Fibroblast of skin of abdomen (primary cell): ENCODE measurements at places on chromosomes 11 and 22.
A peak's percentile ranks its signal among the peaks of the same experiment; 100 is the strongest.

DNA sequence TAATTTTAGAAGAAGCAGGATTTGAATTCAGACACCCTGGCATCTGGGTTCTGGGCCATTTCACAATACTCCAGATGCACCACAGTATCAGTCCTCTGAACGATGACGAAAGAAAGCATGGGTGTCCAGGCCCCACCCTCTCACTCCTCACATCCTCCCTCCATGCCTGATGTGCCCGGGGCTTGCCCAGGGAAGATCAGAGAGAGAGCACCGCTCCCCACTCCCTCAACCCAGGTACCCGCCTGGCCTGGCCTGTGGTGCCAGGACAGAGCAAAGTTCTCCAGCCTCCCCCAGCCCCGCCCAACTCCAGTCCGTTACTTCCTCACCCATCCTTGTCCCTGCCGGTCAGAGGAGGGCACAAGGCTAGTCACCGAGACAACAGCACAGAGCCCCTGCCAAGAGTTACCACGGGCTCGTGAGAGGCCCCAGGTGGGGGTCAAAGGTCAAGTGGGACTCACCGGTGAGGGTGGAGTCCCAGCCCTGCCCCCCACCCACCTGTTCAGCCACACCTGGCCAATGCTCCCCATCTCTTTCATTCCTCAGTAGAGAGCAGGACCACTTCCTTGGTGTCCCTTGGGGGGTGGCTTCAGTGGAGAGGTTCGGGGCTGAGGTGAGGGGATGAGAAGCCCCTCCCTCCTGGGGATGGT, 8.1 kb downstream of the BCL9L start:
- DNase-seq: peak; percentile 78

- peak; percentile 13 for DNase-seq
Observed at GRCh38 chr11:111762981-111763643, 3.1 kb downstream of the PPP2R1B start.

- no peak for DNase-seq
Observed at GRCh38 chr11:11798586-11799438, 43.0 kb upstream of the USP47 start.

DNA sequence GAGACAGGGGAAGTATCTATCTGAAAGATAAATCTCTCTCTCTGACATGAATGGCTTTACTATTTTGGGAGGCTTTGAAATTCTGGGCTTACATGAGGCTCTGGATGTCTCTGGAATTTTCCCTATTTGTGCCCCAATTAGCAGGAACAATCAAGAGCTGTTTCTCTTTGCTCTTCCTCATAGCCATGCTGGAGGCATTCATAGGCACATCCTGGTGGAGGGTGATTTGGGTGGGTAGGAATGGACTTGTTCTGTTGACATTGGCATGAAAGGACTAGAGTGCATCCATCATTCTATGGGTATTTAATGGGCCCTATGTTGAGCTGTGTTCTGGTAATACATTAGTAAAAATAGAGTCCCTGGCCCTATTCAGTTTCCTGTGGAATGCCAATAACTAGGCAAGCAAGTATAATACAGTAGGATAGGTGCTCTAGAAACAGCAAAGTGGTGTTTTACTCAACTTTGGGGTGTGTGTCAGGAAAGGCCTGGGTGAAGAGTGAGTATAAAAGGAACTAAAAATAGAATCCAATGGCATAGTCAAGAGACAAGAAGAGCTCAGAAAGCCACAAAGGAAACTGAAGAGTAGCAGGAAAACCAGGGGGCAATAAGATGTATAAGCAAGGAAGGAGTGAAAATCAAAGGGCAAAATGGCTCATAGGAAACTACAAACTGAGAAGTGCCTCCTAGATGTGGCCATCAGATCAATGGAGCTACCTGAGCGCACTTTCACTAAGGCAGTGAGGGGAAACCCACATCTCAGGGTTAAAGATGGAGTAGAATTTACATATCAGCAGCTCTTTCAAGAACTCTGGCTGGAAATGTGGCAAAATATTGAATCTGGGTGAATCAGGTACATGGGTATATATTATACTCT, 45.0 kb downstream of the CWC15 start:
- DNase-seq: no peak

DNA sequence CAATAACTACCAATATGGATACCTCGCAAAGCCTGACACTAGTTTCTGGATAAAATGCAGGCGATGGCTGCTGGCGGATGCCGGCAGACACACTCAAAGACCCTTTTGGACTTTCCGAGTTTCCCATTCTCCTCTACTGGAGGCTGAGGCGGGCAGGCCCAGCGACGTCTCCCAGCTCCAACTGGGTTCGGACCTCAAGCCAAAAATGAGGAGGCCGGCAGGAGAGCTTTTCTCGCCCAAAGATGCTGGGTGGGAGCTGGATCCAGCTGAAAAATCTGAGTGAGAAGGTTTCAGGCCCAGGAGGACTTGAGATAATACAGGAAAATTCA, 428 bp upstream of the FEZ1 start:
- no peak for DNase-seq

DNA sequence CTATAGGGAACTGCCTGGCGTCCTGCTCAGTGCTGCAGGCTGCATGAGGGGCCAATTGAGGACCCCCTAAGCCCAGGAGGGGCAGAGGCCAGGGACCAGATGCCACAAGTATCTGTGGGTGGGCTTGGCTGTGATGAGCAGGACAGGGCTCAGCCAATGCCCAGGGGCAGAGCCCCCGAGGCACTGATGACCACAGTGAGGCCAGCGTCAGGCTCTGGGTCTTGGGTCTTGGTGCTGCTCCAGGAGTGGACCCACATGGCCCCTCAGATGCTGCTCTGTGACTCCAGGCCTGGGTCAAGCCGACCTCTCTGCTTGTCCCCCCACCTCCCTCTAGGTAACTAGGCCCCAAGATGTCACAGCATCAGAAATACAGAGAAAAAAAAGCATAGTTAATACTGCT, 50.6 kb downstream of the RTN4R start:
- no peak for DNase-seq

- no peak for DNase-seq
Observed at GRCh38 chr11:1924181-1924580, 4.7 kb downstream of the TNNT3 start.

DNA sequence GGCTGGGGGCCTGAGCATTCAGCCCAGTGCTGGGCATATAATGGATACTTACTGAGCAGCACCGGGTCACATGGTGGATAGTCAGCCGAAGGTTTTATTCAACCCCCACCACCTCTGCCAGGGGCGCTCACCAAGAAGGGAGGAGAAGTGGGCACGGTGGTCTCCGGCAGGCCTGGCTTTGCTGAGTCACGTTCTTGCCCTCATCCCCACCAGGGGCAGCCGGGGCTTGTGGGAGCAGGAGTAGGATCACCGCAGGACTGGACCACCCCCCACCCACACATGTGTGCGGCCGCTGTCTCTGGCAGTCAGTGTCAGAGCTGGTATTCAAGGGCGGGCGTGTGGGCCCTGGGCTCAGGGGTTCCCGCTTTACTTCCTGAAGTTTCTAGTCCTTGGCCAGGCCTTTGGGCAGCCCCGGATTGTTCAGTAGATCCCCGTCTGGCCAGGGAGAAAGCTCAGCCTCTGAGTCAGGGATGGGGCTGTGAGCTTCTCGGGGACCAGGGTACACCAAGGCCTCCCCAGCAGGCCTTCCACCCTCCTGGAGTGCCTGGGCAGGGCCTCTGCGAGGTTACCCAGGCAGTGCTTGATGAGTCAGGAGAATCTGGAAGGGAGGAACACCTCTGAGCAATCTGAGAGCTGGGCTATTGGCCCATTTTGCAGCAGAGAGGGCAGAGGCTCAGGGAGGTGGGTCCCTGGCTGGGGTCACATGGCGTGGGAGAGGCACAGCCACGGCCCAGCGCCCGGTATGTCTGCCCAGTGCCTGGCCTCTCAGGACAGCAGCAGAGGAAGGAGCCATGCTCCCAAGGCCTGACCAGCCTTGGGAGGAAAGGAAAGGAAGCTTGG, 60.6 kb downstream of the RTL6 start:
- DNase-seq: peak; percentile 6

DNA sequence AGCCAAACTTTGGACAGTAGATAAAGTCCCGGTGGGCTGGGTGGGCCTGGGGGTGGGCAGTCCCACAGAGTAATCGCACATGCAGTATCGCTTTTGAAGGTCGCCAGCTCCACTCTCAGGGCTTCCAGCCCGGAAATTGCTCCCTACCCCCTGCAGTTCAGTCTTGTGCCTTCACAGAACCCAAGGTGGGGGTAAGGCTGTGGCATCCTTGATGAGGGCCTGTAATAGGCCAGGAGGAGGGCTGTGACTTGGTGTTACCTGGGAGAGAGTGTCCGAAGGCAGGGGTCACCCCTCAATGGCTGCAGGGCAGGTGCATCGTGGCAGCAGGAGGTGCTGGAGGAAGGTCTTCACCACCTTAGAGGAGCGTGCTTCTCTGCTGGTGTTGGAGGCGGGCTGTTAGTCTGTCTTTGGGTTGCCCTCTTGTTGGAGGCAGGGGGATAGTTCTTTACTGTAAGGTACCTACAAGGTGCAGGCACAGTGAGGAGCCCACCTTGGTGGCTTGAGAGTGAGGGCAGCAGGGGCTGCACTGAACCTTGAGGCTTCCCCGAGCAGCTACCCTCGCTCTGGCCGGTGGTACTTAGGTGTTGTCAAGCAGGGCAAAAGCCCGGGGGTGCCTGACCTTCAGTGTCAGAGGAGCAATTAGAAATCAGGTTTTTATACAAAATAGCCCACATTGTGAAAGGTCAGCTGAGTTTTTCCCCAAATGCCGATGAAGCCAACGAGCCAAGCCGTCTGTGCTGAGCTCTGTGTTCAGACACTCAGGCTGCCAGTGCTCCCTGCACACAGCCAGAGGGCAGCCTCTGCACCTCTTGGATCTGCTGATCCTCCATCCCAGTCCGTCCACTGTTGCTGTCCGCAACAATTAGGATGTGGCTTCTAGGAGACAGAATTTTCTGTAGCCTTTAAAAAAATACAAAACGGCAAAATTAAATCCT, 21.9 kb downstream of the SAMM50 start:
- no peak for DNase-seq

DNA sequence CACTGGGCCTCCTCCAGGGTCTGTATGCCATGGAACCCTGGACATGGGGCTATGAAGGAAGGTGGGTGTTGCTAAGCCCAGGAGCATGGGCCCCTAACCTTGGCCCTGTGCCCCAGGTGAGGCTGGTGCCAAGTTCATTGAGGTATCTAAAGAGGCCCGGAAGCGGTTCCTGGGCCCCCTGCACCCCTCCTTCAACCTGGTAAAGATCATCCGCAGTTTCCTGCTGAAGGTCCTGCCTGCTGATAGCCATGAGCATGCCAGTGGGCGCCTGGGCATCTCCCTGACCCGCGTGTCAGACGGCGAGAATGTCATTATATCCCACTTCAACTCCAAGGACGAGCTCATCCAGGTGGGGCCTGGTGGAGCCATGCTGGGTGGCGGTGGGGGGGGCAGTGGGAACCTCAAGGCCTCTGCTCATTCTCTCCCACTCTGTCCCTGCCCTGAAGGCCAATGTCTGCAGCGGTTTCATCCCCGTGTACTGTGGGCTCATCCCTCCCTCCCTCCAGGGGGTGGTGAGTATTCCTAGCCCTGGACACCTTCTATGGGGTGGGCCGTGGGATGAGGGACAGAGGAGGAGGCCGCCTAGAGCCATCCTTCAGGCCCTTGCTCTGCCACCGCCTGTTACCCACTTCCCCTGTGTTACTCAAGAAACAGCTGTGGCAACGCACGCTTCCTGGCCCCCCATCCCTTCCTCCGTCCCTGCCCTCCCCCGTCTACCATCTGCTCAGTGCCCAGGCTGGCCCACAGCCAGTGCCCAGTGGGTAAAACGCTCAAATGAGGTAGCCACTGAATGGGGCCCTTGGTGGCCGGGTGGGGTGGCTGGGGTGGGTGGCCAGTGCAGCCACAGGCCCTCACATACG, 3.0 kb downstream of the PNPLA2 start:
- DNase-seq: no peak

- peak; percentile 75 for DNase-seq
Observed at GRCh38 chr11:43223026-43223425, 88.8 kb upstream of the API5 start.

- no peak for DNase-seq
Observed at GRCh38 chr11:134438542-134439537, 26.8 kb upstream of the B3GAT1 start.

DNA sequence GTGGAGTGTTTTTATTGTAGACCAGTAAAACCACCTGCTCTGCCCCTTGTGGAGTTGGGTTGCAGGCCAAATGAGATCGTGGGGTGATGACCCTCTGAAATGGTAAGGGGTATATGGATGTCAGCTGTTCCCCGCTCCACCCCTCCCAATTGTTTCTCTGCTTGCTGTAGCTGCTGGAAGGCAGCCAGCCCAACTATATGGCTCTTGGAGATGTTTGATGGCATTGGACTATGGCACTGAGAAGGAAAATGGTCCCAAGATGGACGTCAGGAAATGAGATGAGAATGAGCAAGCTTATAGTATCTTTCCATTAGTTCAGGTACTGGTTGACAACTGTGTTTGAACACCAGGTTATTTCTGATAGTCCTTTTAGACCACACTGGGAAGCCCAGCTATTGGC, 94.8 kb upstream of the SORL1-AS1 start:
- DNase-seq: no peak

GRCh38 chr22:46043339-46043738, 66.4 kb upstream of the WNT7B start:
- DNase-seq: no peak

DNA sequence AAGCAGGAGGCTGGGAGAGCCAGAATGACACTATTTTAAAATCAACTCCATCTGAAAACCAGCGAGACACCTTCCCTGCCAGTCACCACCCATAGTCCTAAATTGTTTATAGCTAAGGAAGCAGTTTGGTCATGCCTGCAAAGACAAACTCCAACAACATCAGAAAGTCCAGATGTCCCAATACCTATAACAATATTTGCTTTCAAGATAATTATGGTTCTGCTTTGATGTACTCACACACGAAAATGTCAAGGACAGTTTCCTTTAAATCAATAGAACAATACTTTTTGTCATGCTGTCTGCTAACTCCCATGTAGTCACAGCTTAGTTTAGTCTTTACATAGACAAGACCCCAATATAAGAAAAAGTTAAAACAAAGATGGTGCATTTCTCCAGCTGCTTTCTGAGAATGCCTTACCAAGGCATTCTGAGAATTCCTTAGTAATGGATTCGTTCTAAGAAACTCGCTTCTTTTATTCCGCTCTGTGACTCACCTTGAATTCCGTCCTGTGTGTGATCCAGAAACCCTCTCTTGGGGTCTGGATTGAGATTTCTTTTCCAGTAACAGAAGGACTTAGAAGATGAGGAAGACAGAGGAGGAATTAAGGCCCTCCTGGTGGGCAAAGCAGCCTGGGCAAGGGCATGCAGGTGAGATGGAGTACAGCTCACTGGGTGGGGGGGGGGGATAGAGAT, 9.6 kb upstream of the SCGB2A2 start:
- DNase-seq: no peak

DNA sequence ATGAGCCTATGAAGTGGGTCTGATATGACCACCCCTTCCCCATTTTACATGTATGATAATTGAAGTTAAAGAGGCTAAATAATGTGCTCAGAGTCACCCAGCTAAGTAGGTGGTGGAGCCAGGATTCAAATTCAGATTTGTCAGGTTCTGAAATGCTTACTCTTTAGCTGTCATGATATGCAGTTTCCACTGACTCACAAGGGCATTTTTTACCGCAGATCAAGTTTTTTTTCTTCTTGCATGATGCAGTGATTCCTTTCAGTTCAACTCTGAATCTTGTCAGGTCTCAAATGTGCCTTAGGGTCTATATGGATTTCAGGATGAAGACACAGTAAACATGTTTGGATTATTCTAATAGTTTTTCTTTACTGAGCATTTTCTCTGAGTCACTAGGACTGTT, 12.6 kb upstream of the TRIM44 start:
- peak; percentile 48 for DNase-seq
